T-helper 2 cell (primary cell): ENCODE measurements at places on chromosomes 2 and 18.

DNA sequence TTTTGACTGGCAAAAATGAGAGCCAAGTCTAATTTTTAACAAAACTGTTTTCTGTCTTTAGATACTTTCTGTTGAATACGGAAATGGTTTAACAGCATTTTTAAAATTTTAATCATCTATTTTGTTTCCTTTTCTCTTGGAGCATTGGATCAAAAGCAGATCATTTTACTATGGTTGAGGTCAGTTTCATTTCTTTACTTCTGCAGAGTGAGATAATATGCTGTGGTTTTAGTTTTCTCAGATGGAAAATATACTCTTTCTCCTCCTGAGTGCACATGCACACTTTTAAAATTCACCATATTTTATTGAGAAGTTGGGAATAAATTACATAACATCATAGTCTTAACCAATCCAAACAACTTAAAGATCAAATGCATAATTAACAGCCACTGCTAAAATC lies 283.3 kb downstream of the SLC8A1 start:
- DNase-seq, result no peak

DNA sequence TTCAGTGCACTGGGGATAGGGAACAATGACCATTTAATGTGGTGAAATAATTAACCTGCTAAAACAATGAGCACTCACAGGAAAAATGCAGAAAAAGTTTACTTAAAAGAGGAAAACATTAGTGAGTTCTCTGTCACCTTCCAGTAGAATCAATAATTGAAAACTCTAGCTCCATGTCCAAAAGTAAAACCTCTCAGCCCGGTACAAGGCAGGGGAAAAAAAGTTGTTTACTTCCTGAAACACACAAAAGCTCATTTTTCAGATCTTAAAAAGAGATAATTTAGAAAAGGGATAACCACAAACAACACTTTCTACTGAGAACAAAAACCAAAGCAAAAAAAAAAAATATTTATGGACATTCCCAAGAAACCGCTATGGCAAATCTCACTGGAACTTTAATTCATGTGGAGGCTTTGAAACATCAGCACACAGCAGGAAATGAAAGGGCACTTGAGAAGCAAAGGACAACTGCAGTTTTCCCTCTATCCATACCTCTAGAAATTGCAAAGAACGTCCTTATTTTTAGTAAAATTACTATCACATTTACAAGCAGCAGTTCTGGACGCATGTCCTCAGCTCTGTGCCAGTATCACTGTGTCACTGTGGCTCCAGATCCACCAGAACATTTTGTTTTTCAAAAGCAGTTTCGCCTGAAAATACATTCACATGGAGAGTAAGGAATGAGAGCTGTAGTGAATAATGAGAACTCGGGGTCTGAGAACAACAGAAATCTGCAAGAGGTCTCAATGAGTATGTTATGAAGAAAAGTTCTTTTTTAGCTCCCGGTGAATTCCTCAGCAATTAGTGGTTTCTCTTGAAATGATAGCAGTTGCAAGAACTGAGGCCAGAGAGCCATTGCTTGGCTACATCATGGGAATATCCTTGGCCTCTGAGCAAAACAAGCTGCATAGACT lies 44.7 kb upstream of the DNAH7 start:
- no peak for DNase-seq

DNA sequence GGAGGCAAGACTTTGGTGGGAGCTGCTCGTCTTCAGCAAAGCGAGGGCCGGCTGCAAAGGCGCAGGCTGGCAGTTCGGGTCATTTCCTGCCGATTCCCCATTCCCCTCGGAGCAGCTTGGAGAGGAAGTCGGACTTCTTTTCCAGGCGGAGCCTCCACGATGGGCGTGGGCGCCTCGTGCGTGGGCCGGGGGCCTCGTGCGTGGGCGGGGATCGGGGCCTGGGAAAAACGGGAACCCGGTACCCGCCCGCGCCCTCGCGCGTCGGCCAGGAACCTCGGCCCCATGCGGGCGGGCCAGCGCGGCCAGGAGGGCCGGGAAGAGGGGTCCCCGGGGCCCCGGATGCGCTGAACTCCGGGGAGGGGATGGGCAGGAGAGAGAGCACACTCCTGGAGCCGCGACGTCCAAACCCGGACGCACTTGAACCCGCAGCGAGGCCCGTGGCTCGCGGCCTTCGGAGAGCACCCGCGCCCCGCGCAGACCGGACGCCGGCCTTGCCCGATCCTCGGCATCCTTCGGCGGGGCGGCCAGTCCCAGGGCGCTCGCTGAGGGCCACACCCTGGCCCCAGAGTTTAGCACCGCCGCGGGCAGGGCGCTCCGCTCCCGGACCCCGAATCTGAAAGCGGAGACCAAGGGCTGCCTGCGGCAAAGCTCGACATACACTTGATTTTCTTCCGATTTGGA lies 368.4 kb downstream of the MTX2 start:
- no peak for DNase-seq

- DNase-seq, result no peak
Measured at GRCh38 chr2:207255565-207256470, 90.1 kb upstream of the KLF7 start.

- no peak for DNase-seq
Measured at GRCh38 chr2:197515315-197515738, 539 bp upstream of the MOB4 start.

DNA sequence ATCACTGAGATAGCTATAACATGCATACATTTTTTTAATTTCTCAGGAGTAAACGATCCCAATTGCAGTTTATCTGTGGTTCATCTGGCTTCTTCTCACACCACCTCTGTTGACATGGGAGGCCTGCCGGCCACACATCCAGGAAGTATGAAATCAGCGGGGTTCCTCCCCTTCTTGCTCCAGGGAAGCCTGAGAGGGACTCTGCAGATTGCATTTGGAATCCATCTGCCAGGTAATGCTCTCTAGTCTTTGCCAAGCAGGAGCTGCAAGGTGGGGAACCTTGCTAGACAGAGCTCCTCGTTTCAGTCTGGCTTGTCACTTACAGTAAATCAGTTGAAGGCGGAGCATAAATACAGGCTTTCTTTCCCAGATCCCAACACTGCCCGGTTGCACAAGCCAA lies 49.9 kb downstream of the SOX11 start:
- no peak for DNase-seq

DNA sequence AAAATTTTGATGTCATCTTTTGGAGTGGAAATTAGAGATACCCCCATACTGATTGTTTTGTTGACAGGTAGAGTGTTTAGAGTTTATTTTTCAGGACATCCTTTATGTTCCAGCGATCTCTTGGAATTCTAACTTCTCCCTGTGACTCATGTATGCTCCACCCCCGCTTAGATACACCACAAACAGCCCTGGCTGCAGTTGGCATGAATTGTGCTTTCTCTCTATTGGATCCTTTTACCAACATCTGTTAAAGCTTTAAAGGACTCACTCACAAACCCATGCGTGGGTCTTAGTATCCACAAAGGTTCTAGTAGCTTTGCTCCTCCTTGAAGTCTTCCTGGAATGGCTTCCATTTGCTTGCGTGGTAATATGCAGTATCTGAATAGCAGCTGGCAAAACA lies 409.5 kb upstream of the POU3F3 start:
- no peak for DNase-seq

DNA sequence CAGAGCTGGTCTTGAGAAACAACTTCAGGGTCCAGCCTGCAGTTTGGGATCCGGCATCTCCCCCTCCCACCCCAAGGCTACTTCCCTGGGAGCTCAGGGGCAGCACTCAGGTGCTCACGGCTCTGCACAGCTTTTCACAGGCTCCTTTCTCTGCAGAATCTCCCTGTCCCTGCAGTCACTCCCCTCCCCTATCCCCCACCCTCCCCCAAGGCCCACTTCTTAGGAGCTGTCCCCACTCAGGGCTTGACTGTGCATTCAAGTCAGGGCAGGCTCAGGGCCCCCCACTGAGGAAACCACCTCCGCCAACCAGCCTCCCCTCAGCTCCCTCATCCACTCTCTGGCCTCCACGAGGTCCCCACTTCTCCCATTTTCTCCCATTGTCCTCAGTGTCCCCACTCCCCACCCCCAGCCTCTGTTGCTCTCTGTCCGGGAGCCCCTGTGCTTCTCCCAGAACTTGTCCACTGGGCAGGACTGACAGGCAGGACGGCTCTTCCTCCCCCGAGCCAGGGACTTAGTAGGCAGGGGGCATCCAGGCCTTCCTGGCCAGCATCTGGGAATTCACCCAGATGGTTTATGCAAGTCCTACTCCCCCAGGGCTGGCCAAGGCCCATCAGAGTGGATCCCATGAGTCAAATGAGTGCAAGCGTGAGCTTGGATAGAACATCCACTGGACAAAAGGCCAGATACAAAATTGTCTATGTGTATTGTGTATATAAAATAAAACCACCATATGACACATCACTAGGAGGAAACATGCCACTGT lies 7.6 kb downstream of the NMUR1 start:
- no peak for DNase-seq

DNA sequence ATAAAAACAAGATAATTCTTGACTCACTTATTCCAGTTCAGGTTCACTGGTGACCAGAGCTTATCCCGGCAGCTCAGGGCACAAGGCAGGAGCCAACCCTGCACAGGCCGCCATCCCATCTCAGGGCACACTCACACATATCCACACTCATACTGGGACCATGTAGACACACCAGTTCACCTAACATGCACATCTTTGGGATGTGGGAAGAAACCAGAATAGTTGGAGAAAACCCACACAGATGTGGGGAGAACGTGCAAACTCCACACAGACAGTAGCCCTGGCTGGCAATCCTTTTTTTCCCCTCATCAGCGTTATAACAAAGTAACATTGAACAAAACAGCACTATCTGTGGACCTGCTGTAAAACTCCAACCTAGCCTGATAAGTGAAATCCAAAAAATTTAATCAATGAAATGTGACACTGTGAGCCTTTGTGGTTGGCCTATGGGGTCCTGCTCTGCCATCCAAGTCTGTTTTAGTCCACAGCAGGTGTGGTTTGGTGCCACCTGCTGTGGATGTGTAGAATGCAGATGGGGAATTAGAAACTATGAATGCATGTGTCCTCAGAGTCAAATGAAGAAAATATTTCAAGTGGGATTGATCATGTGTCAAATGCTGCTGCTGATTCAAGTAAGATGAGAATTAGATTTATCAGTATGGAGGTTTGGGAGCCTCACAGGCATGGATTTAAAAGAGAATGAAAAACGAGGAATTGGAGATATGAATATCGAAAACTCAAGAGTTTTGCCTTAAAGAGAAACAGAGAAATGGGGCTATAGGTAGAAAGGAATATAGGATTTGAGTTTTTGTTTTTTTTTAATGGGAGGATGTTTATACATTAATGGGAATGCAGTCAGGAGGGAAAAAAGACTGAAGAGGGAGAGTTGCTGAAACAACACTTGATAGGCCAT lies 47.0 kb downstream of the UGP2 start:
- DNase-seq, result peak; percentile 6

DNA sequence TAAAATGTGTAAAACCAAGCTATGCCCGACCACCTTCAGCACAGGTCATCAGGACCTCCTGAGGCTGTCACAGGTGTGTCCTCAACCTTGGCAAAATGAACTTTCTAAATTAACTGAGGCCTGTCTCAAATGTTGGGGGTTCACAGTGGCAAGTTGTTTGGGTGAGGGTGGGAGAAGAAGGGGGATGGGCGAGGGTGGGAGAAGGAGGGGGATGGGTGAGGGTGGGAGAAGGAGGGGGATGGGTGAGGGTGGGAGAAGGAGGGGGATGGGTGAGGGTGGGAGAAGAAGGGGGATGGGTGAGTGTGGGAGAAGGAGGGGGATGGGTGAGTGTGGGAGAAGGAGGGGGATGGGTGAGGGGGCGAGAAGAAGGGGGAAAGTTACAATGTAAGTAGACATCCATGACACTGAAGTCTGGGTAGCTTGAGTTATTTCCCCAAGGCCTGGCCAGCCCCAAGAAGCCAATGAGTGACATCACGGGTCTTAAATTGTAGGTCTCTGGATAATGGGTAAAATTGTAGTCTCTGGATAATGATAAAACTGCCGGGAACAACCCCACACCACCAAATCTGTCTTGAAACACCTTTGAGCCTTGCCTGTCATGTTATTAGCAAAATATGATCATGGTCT lies 56.3 kb downstream of the TIMM21 start:
- peak; percentile 41 for DNase-seq

- no peak for DNase-seq
Measured at GRCh38 chr2:78281164-78281563, 744.3 kb upstream of the REG3G start.

DNA sequence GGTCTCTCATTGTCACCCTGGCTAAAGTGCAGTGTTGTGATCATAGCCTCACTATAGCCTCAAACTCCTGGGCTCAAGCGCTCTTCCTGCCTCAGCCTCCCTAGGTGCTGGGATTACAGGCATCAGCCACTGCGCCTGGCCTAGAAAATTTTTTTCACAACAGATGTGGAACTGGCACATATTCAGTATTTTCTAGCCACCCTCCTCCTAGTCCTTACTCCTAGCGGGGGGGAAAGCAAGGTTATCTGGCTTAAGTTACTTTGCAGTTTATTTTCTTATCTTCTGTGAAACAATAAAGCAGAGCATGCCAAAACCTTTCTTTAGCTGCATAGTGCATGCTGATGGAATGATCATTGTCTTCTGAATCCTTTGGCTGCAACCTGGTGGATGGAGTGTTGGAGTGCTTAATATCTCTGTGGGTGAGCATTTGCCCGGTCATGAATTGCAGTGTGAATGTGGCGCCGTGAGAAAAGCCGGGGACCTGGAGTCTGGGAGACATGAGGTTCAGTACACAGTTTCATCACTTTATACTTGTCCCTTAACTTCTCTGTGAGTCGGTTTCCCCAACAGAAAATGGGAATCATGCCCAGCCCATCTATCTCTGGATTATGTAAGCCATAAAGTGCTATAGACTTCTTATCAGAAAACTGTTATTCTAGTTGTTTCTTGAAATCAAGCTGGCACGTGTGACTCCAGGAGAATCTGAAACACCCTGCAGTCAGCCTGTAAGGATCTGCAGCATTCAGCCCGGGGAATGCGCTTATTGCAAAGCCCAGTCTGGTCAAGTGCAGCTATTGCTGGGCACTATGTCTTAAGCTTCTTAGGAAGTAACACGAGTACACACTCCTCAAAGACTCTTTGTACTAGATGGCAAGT lies 38.2 kb upstream of the MAP3K20 start:
- no peak for DNase-seq

DNA sequence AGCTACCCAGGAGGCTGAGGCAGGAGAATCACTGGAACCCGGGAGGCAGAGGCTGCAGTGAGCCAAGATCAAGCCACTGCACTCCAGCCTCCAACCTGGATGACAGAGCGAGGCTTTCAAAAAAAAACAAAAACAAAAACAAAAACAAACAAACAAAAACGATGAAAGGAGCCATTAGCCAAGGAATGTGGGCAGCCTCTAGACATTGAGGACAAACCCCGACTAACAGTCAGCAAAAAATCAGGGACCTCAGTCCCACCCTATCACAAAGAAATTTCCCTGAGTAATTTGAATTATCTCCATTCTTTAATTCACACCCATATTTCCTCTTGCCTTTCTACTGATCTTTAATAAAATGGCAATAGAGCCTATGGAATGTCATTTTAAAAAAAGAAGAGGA lies 75.8 kb downstream of the MBD2 start:
- DNase-seq, result no peak
